ENCODE measurements at places on chromosomes 3 and 15.

DNA sequence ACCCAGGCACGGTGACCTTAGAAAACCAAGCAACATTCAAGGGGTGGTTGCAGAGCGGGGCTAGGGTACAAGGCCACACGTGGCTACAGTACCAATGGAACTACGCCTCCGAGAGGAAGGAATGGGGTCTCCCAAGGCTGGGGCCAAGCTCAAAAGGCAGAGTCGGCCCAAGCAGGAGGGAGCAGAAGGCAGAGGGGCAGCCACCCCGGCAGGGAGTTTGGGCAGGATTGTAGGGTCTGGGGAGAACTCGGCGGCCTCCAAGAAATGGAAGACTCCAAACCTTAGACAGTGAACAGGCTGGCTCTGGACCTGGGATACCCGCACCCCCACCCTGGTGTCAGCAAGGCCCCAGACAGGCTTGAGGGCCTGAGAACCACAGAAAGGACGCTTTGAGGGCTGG lies 28.7 kb downstream of the ATRIP start:
- DNase-seq: no peak

DNA sequence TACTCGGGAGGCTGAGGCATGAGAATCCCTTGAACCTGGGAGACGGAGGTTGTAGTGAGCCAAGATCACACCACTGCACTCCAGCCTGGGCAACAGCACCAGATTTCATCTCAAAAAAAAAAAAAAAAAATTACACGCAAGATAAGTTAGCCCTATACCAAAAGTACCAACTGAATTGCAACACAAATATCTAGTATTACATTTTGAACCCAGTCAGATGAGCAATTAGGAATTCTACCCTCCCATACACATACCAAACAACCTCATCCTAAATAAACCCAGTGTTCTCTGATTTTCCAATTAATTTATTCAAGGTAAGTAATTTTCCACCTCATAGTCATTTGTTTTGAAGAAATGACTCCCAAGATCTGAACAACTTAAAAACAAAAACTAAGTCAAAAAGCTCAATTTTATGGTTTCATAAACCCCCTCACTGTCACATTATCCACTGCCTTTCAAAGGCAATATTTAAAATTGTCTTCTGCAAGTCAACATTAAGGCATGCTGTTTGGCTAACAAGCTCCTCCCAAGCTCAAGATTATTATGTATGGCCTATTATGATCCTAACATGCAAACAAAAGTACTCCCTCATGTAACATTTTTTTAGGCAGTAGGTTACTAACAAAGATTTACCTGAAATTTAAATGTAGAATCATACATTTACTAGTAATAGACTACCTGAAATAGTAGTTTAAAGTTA lies 4.5 kb downstream of the RAF1 start:
- DNase-seq: no peak

DNA sequence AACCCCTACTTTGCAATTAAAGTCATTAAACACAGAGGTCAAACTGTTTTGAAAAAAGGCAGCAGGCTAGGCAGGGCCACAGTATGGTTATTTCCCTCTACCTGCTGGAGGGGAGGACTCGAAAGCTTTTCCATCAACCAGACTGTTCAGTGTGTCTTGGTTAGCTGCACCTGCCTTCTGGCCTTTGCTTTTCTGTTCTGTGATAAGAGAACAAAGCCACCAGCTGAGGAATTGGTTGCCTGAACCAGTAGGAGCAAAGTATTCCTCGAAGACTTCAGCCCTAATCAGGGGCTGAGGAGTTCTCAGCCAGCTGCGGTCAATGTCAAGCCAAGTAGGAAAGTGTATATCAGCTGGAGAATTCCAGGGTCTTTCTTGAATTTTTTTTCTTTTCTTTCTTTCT lies 132.5 kb downstream of the SOX2 start:
- no peak for DNase-seq

DNA sequence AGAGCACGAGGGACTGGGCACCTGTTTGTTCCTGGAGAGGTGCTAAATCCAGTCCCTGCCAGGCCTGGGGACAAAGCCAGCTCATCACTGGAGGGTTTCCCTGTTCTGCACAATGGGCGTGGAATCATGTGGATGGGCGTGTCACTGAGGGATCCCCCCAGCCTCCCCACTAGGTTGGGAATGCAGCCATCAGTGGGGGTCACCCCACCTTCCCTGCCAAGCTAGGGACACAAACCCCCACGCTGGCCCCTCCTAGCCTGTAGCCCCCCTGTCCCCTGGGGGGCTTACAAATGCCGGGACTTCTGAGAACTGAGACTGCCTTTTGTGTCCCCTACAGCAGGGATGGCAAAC lies 61.9 kb downstream of the NSMCE3 start:
- DNase-seq: no peak

DNA sequence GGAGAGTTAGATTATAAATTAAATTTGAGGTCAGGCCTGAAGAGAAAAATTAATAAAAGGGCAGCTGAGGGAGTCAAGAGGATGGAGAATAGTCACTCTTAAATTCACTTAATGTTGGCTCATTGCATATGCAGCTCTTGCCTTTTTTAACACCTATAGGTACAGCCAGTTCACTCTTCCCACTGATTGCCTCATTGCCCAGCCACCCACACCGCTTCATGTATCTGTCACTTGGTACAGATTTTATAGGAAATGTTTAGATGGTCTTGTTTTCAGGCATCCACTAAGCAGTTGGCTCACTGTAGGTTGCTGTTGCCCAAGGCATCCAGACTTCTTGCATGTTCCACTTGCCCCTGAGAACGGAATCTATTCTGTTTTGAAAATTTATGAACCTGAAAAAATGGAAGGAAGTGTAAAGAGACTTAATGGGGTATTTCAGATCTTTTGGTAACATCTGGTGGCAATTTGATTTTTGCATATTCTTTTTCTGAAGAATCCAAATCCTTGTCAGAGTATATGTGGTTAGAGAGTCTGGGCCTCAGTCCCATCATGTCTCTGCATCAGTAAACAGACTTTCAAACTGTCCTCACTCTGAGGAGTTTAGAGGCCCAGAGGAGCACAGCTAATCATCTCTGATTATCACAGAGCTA lies 151.9 kb downstream of the RBPMS2 start:
- no peak for DNase-seq

- peak; percentile 95 for DNase-seq
Measured at GRCh38 chr15:40266828-40267304, 16.0 kb downstream of the ANKRD63 start.

DNA sequence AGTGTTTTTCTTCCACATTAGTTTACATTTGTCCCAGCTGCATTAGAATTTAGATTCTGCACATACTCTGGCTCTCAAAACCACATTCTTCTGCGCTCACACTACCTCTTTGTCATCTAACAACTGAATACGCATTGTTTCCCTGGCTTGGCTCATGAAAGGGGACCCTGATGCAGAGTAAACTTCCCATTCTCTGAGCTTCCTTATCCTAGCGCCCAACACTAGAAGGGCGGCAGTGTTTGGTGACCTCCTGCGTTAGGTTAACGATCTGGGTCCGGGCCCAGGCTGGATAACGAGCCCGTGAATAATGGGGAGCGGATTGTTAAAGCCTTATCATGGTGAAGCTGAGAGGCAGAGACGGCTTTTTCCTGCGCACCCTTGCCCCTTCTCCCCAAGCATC lies 63.9 kb downstream of the ETV5 start:
- DNase-seq: peak; percentile 15

- DNase-seq: no peak
Measured at GRCh38 chr15:47834093-47834492, 116.8 kb downstream of the SEMA6D start.
